ENCODE measurements at places on chromosomes 13 and 19.

DNA sequence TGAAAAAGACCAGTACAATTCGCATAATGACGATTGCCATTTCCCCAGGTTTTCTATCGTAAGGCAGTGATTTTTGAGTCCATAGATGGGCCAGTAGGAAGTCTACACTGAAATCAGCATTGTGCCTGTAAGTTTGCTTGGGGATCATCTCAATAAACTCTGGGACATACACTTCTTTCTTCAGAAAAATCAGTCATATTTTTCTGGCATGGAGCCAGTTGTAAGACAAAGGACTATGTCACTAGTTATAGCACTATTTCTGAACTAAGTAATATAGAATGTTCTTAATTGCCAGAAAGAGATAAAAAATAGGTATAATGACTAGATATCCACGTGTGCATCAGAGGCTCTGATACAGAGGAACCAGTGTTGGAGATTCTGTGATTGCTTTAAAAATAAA lies 243.5 kb downstream of the LMO7 start:
- DNase-seq = no peak

DNA sequence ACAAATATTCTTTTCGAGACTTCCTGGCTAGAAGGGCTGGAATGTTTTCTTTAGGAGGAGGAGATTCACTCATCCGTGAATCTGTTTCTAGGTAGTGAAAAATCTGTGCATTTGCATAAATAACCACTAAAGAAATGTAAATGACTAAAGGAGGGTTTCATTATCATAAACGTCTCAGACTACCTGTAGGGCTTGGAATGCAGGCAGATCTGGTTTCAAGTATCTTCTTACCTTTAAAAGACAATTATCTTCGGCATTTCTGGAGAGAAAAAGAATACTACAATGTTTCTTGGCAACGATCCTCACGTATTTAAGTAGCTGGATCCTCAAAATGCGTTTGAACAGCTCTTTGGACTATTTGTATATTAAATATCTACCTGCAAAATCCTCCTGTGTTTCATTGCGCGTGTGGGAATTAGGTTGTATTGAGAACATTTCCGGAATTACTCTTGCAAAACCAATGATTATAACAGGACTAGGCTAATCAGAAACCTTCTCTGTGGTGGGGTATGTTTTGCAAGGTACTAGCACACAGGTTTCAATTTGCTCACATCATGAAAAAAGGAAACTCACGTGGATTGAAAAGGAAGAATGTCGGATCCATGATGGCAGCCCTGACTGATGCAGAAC lies 291.1 kb upstream of the ARGLU1 start:
- DNase-seq = no peak

DNA sequence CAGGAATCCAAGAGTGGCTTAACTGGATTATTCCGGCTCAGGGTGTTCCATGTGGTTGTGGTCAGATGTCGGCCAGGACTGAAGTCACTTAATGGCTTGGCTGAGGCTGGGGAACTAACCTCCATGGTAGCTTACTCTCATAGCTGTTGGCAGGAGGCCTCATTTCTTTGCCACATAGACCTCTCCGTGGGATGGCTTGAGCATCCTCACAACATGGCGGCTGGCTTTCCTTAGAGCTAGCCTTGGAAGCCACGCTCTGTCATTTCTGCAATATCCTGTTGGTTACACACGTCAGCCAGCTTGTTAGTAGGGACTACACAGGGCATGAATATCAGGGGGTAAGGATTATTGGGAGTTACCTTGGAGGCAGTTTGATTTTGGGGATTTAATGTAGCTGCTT lies 5.1 kb downstream of the CRX start:
- no peak for DNase-seq

DNA sequence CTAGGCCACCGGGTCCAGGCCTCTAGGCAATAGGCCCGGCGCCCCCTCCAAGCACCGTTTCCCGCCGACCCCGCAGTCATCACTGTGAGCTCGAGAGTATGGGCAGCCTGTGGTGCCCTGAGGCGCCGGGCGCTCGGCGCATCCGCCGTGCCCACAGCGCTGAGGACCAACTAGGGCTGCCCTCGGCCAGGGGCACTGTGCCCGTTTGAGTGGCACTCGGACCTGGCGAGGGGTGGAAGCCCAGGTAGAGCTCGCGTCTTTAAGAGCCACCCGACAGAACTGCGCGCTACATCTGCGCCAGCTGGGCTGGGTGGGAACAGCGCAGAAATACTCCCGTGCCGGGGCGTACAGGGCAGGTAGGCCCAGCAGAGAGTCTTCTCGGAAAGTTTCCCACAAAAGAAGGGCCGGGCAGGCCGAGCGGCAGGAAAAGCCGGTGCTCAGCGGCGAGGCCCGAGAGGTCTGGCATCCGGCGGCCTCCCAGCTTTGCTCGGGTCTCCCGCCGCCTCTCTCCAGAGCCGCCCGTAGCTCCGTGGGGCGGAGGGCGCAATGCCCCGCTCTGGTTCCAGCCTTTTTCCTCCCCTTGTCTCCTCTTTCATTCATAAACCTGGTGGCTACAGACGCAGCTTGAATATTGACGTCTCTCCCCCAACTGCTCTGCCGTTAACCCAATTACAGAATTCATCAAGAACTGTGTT lies 5.4 kb upstream of the SOX1 start:
- no peak for DNase-seq

GRCh38 chr19:38422438-38422837 lies 3.6 kb downstream of the RASGRP4 start:
- no peak for DNase-seq

GRCh38 chr19:42028304-42029216 lies 34.5 kb upstream of the ATP1A3 start:
- DNase-seq = no peak

DNA sequence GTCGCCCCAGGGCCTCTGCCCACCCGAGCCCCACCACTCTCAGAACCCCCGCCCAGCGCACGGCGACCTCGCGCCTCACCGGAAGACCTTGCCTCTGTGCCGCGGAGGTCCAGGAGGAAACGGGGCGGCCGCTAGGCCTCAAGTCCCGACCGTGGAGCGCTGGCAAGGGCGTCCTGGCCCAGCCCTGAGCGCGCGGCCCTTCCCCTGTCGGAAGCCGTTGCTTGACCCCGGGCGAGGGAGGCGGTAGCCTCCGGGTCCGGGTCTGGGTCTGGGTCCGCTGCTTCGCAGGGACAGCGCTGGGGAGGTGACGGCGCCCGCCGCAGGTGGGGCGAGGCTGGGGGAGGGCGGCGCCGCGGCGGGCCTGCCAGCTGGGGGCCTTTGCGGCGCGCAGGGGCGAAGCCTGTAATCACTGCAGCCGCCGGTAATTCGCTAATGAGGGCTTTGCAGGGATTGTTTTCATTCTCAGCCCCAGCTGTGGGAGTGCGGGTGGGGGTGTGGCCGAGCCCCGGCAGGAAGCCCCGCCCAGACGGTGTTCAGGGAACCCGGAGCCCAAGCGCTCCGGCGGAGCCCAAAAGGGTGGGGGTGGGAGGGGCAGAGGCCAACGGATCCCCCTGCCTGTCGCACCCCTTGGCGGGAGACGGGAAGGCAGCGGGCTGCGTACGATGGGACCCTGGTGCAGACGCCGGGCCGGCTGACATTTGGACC lies 8.6 kb downstream of the C19orf25 start:
- no peak for DNase-seq

DNA sequence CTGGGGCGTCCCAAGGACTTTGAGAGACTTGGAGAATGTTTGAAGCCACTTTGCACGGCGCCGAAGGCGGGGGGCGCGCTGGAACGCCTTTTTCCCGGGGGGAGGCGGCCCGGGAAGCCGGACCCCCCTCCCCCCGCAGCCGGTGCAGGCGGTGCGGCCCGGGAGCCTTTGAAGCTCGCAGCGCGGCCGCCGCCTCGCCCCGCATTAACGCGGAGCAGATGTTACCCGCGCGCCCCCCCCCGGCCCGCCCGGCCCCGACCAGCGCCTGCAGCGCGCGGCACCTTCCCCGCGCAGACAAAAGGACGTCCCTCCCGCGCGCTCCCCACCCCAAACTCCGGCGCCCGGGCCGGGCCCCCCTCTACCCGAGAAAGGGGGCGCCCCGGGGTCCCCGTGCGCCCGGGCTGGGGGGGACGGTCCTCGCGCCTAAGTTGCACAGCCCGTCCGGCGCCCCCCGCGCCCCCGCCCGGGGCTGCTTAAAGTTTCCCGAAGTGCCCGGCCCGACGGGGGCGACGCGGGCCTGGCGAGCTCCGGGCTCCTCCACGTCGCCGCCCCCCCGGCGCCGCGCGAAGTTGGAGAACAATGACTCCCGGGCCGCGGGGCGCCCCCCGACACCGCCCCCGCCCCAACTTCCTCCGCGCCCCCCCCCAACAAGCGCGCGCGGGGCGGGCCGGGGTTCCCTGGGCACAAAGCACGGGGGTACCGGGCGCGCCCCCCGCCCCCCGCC lies 685 bp downstream of the TCF3 start:
- DNase-seq = no peak
